ENCODE measurements at places on chromosomes 2 and 18. TPM values are rescaled to one million over a fixed set of nuclear protein-coding genes. Genes with fewer than 3 reads are reported as not detected.

The CPS1 gene
- total RNA-seq: 24.3 TPM

The DSG4 gene
- total RNA-seq: not detected

The ZNF396 gene
- total RNA-seq: 2.0 TPM

The MOGAT1 gene
- total RNA-seq: not detected

The CYBRD1 gene
- 44.4 TPM for total RNA-seq

The LIMS4 gene
- total RNA-seq: 4.0 TPM

The CRYBA2 gene
- not detected for total RNA-seq

The IER3IP1 gene
- 16.6 TPM for total RNA-seq

The TSPYL6 gene
- not detected for total RNA-seq

The RIT2 gene
- not detected for total RNA-seq

The PCBP1 gene
- total RNA-seq: 60.1 TPM

The SDC1 gene
- 268 TPM for total RNA-seq

The DES gene
- under 0.01 TPM for total RNA-seq

The NFATC1 gene
- total RNA-seq: 3.9 TPM

The CACNB4 gene
- total RNA-seq: 2.7 TPM

The ZNF385B gene
- 2.6 TPM for total RNA-seq

The GPR45 gene
- total RNA-seq: not detected

The SLC11A1 gene
- 0.22 TPM for total RNA-seq

The RGPD5 gene
- 13.7 TPM for total RNA-seq

The REG3A gene
- not detected for total RNA-seq

The GPR155 gene
- 20.5 TPM for total RNA-seq

The RBKS gene
- total RNA-seq: 2.4 TPM

The SLC19A3 gene
- total RNA-seq: 1.2 TPM

The CASP8 gene
- 15.8 TPM for total RNA-seq

The LYPD6 gene
- total RNA-seq: 5.1 TPM

The EDAR gene
- not detected for total RNA-seq

The TMEM200C gene
- 0.11 TPM for total RNA-seq

The LBX2 gene
- total RNA-seq: 1.8 TPM

The HAAO gene
- 11.8 TPM for total RNA-seq

The RAPH1 gene
- total RNA-seq: 6.3 TPM

The CLK1 gene
- 82.1 TPM for total RNA-seq

The TRIM43B gene
- total RNA-seq: not detected

The FAM228A gene
- total RNA-seq: 1.6 TPM

The PRKAG3 gene
- not detected for total RNA-seq

The UPP2 gene
- total RNA-seq: not detected

The C2orf92 gene
- 9.0 TPM for total RNA-seq

The MAB21L4 gene
- total RNA-seq: not detected

The FABP1 gene
- not detected for total RNA-seq

The RAB17 gene
- total RNA-seq: under 0.01 TPM

The TGFA gene
- 3.1 TPM for total RNA-seq

The CCDC85A gene
- 2.0 TPM for total RNA-seq

The ERBB4 gene
- total RNA-seq: not detected

The CRYGC gene
- not detected for total RNA-seq

The LIMS1 gene
- total RNA-seq: 82.7 TPM

The DTYMK gene
- 32.2 TPM for total RNA-seq

The EPHA4 gene
- 11.0 TPM for total RNA-seq

The CHST10 gene
- 9.0 TPM for total RNA-seq

The CTAGE1 gene
- 0.22 TPM for total RNA-seq

The TYMS gene
- 17.7 TPM for total RNA-seq

The TCF7L1 gene
- total RNA-seq: 0.33 TPM

The NYAP2 gene
- total RNA-seq: not detected
